Urinary bladder (tissue), 4 donors: ENCODE measurements at places on chromosomes 16 and 17. TPM values are rescaled to one million over a fixed set of nuclear protein-coding genes. Genes with fewer than 3 reads are reported as not detected.

The MSI2 gene
- total RNA-seq: 43.4 TPM

The DLX3 gene
- not detected for total RNA-seq

- no peak for DNase-seq
Observed at GRCh38 chr17:4407851-4408250, 25.9 kb upstream of the SPNS3 start.

The GJC1 gene
- 63.2 TPM for total RNA-seq

DNA sequence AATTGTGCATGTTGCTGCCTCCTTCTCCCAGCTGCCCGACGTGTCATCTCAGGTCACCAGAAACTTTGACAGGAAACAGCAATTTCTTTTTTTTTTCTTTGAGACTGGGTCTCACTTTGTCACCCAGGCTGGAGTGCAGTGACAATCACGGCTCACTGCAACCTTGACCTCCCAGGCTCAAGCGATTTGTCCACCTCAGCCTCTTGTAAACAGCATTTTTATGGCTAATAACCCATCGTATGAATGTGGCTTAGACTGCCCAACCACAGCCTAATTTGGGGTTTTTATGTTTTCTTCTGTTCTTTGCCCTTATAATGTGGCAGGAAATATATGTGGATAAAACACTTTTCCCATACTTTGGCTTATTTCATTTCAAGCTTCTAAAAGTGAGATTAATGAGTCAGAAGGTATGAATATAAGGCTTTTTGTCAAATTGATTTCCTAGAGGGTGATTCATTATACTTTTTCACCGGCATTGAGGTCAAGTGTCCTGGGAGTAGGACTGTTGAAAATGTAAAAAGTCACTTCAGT lies 31.0 kb upstream of the SLC5A10 start:
- DNase-seq: no peak

- DNase-seq: no peak
Observed at GRCh38 chr17:75490173-75490743, 25.1 kb downstream of the CASKIN2 start.

DNA sequence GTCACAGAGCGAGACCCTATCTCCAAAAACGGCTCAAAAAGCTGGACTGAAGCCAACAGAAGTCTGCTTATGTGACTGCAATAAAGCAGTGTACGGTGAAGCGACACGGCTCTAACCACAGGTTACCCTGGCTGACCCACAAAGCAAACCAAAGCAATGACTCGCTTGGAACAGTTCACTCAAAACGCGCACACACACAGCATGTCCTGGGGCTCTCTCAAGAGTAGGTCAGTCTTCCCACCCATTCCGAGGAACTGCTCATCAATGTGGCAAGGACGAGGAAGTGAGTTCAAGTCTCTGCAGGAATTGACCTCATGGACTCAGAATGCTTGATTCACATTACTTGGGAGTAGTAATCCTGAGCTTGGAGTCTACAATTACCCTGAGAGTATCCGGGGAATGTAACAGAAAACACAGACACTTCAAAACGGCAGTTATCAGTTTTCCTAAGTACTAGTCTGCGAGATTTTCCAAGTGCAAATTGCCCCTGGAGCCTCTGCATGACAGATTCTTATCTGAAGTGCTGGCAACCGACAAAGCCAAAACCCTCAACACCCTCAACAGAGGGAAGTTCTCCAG lies 25.4 kb downstream of the PELP1 start:
- no peak for DNase-seq
